Stimulated activated CD4-positive, alpha-beta T cell treated with anti-CD3 and anti-CD28 coated beads, Interleukin-4, amount 100 ng/mL, for 4 hours (primary cell): ENCODE measurements at places on chromosomes 2 and 18.

- no peak for DNase-seq
Observed at GRCh38 chr18:30175061-30175574, 867.4 kb downstream of the DSC3 start.

DNA sequence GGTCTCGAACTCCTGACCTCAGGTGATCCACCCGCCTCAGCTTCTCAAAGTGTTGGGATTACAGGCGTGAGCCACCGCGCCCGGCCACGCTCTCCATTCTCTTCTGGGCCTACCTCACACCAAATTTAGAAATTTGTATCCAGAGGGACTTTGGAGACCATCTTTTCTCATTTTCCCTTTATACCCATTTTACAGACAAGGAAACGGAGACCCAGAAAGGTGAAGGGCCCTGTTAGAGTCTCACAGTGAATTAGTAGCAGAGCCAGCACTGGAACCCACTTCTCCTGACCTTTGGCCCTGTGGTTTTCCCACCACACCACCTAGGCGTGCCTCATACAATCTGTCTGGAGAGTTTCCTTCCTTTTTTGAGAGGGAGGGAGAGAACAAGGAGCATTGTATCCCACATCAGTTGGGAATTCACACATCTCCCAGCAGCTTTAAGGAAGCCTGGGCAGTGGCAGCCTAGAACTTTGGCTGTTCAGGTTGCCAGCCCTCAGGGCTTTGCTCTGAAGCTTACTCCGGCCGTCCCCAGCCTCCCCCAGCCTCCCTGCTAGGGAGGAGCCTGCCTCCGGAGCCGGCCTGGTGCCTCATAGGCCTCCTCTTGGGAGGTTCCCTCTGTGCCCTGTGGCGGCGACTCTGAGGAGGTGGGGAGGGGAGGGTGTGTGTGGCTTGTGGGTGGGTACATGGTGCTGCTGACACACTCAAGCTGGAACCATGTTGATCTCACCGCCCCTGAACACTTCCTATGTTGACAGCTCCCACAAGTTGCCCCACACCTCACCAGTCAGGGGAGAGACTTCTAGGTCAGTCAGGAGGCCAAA lies 13.8 kb downstream of the FOSL2 start:
- DNase-seq: peak; percentile 64

DNA sequence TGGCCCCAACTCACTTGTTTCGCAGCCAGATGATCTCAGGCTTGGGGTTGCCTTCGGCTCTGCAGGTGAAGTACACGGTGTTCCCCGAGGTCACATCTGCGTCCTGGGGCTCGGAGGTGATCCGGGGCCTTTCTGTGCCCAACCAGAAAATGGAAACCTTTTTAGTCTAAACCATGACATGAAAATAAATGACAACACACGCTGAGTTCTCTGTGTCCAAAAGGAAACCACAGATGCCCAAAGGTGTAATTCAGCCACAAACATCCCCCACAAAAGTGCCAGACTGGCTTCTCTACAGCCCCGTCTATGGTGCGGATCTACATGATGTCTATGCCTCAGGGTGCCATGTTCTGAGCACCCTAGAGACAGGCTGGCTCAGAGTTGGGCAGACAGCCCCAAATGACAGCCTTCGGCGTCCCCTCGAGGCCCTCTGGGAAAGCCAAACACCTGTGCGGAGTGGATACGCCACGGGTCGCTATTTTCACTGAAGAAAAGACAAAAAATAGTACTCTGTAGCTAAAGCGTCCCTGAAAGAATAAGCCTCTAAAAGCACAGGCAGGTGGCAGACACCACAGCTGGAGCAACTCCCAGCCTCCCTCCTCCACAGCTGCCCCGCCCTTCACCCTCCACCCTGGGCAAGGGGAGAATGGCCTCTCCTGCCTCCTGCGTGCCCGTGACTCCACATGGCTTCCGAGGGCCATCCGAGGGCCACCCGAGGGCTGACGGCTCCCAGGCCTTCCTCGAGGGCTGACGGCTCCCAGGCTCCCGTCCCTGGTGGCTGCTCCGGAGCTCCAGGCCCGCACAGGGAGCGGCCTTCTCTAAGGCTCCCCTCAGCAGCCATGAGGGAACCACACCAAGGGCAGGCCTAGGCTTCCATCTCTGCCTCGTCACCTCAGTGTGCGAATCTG lies 67.1 kb downstream of the PXDN start:
- DNase-seq: no peak

DNA sequence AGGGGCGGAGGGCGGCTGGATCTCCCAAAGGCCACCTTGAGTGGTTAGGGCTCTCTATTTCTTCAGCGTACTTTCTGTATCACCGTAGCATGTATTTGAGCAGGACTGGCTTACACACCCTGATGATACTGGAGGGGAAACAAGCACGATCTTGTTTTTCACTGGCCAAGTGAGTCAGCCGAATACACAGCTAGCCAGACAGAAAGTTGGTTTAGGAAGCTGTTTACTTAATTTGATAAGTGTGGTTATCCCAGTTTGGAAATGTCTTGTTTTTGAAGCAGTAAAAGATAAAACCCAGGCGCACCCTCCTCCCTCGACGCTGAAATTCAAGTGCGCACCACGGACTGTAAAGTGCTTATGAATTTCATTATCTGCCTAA lies 582 bp downstream of the RIOK3 start:
- no peak for DNase-seq

GRCh38 chr2:143420313-143420712 lies 291.1 kb downstream of the ARHGAP15 start:
- no peak for DNase-seq

DNA sequence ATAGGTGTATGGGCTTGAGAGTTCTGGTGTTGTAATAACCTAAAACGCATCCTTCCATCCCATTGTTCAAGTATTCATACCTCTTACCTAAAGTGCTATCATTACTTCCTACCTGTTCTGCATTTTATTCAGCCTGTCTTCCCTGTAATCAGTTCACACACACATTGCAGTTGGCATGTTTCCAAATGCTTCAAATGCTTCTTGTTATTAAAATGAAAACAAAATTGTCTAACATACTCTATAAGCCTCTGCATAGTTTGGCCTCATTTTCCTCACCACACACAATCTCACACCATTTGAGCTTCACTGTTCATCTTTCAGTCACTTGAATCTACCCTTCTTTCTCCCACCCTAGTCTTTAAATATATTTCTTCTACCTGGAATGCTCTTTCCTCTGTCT lies 1178.2 kb upstream of the NRXN1 start:
- no peak for DNase-seq

DNA sequence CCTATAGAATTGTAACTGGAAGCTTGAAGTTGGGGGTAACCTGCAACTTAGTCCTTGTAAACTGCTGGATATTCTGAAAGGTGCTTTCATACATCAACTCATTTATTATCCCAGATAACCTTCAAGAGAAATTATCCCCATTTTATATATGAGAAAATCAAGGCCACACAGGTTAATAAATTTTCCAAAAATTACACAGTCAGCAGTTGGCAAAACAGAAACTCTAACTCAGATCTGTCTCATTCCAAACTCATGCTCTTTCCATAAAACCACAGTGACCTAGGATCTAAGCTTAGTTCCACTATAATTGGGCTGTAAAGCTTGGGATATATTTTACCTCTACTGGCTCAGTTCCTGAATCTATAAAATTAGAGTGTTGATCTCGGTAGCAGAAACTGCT lies 167.6 kb upstream of the DDX18 start:
- no peak for DNase-seq

DNA sequence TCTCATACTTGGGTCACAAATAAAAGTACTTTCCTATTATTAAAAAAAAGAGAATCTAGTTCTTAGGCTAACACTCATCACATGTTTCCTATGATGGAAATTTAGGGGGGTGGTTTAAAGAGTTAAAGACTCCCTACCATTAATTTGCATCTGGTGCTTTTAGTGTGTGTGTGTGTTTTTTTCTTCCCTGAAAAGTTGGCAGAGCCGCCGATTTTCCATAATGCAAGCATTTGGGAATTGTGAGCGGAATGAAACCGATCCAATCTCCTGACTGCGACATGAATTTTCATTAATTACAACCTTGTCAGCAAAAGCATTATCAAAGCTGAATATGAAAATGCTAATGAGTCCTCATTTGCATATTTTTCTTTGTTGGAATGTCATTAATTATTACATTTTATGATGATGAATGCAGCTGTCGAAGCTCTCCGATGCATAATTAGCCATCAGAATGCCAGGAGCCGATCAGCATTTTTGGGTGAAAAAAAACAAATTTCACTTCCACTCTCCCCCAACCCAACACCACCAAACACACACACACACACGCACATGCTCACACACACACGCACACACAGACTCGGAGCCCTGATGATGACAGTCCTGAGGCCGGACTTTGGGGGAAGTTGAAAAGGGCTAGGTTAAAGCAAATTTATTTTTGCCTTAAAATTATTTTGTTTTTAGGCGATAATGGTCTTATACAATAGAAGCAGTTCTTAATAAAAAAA lies 165.4 kb downstream of the TCF4 start:
- no peak for DNase-seq

DNA sequence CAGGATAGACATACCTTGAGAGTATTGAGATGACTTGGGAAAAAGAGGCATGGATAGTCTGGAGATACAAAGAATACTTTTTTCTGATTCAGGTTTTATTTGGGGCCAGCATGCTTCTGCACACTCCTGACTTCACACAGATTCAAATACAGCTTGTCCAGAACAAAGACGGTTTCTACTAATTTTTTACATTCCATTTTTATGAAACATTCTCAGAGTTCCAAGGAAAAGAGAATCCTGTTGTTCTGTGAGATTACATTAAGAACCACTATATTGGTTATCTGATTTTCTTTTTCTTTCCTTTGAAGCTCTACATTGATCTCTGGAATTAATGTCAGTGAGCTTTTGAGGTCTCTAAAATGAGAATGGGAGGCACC lies 41.0 kb downstream of the PTPRM start:
- DNase-seq: no peak

DNA sequence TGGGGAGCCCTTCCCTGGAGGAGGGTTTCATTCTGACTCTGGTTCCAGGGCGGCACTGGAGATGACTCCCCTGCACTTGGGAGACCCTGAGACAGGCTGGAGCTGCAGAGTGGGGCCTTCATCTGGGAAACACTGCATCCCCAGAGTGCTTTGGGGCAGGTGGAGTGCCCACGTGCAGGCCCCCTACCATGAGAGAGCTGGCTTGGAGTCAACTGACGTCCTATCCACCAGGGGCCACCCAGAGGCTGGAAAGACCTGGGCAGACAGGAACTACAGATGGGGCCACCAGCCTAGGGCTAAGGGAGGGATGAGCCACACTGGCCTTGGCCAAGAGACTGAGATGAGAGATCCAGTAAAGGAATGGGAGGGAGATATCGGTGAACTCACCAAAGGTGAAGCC lies 153.8 kb downstream of the ASB1 start:
- DNase-seq: no peak

GRCh38 chr18:31100436-31101182 lies 1.6 kb downstream of the DSC2 start:
- DNase-seq: no peak

GRCh38 chr2:166127217-166128155 lies at the start of gene SCN1A:
SCN1A (minus strand) TSS chr2:166128020; CDS start chr2:166073621, 54,399 bp downstream.
- no peak for DNase-seq

- no peak for DNase-seq
Observed at GRCh38 chr2:11281186-11281585, 63.2 kb downstream of the ROCK2 start.

- no peak for DNase-seq
Observed at GRCh38 chr18:39318008-39318407, 1752.4 kb upstream of the CELF4 start.

- DNase-seq: no peak
Observed at GRCh38 chr2:216863946-216864345, 4.1 kb upstream of the TNP1 start.

GRCh38 chr2:32696439-32696838 lies 68.6 kb downstream of the TTC27 start:
- DNase-seq: no peak

DNA sequence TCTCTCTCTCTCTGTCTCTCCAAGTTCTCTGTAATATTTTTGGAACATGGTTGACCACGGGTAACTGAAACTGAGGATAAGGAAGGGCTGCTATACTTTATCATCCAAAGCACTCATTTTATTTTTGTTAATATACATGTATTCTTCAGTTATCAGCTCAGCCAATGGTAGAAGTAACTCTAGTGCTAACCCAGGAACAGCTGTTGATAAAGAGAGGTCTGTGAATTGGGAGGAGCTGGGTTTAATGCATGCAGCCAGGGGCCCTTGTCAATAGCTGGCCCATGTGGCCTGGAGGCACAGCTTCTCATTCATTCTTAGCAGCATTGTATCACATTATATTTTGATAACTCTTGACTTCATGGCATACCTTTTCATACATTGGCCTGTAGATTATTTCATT lies 401.6 kb downstream of the EPHA4 start:
- no peak for DNase-seq

DNA sequence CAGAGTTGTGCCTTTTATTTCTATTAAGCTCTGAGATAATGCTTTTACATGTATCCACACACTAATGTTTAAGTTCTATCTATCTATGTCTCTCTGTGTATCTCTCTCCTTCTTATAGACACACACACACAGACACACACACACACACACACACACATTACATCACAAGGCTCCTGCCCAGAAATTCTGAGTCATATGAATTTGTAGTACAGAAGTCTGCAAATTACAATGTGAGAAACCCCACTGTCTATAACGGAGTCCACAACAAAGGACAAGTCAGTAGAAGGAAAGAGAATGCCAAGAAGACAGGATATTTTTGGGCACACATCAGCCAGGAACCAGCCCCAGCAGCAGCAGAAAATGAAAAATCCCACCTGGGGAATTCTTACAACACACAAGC lies 142.4 kb downstream of the EN1 start:
- no peak for DNase-seq

- DNase-seq: no peak
Observed at GRCh38 chr18:46013484-46014189, 46.5 kb upstream of the EPG5 start.

DNA sequence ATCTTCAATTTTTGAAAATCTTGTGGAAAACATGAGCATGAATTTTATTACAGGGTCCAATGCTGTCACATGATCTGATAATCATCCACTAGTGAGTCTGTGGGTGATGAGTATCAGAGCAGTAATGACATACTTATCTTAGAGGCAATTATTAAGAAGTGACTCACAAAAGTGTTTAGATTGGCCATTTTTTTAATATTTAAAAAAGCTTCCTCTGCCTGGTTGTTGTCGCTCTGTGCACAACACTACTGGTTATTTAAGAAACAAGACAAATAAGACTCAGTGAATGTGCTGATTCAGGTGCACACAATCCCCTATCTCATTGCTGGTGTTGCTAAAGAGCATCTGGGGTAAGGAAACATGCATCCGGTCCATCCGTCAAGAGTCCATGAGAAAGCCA lies 665.8 kb upstream of the ZEB2 start:
- no peak for DNase-seq

GRCh38 chr2:159228081-159228581 lies 58.4 kb downstream of the WDSUB1 start:
- no peak for DNase-seq
